Osteoblast (primary cell): ENCODE measurements at places on chromosomes 7 and 10. TPM values are rescaled to one million over a fixed set of nuclear protein-coding genes. Genes with fewer than 3 reads are reported as not detected.

GRCh38 chr10:81981724-81982123 is 106.7 kb downstream of the NRG3 start:
- DNase-seq = no peak

DNA sequence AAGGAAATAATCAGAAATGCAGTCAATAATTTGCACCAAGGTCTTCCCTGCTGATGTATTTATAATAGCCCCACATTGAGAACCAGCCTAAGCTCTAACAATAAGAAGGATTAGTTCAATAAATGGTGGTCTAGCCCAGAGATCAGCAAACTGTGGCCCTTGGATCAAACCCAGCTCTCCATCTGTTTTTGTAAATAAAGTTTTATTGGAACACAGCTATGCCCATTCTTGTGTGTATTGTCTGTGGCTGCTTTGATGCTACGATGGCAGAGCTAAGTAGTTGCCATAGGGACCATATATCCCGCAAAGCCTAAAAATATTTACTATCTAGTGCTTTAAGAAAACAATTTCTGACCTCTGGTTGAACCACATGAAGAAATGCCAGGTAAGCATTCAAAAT is 154.9 kb downstream of the EMX2 start:
- no peak for DNase-seq

DNA sequence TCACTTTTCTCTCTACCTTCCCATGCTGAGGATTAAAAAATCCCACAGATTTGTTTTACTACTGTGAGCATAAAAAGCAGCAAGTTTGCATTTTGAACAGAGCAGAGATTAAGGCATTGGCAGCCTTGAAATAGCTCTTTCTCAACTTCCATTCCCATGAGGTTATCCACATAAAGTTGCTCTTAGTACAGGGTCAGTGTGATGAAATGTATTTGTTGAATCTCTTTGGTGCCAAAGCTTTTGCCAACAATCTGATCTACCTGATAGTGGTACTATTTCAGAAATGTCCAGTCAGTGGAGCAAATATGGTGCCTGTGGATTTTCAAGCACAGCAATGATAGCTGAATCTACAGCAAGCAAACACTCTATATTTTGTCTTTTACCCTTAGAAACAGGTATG is 254.8 kb downstream of the INHBA start:
- no peak for DNase-seq

DNA sequence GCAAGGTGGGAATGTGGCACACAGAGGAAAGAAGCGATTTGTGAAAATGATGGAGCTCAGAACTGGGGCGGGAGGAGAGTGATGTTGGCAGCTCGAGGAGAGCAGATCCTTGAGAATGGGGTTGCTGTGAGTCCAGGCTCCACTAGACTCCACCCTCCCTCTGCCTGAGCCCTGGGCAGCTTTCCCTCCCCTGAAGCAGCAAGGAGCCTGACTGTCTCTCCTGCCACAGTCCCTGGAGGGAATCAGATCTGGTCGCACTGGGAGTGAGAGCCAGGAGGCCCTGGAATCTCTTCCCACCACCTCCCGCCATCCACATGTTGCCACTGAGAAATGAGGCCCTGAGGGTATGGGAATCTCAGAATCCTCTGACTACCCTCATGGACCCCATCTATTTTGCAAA is 362.7 kb downstream of the PLXNA4 start:
- no peak for DNase-seq

The TSC22D4 gene
- 18.5 and 19.4 TPM in 2 replicates for total RNA-seq

- DNase-seq = no peak
Observed at GRCh38 chr10:485776-486175, 203.7 kb downstream of the DIP2C start.

DNA sequence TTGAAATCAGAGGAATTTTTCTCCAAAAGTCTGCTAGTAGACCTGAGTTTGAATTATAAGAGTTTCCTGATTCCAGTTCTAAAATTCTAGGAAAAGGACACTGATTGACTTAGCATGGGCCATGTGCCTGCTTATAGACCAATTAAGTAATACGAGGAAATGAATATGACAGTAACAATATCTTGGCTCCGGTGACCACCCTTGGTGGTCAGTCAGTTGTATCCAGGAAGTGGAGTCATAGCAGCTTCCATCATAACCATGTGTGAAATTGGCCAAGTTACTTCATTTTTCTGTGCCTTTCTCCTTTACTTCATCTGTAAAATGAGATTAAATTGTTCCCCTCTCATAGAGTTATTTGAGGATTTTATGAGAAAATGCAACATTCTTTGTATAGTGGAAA is 66.9 kb downstream of the MTPAP start:
- DNase-seq = no peak

GRCh38 chr10:22340329-22341189 is 4.7 kb upstream of the SPAG6 start:
- peak; percentile 97 for DNase-seq

DNA sequence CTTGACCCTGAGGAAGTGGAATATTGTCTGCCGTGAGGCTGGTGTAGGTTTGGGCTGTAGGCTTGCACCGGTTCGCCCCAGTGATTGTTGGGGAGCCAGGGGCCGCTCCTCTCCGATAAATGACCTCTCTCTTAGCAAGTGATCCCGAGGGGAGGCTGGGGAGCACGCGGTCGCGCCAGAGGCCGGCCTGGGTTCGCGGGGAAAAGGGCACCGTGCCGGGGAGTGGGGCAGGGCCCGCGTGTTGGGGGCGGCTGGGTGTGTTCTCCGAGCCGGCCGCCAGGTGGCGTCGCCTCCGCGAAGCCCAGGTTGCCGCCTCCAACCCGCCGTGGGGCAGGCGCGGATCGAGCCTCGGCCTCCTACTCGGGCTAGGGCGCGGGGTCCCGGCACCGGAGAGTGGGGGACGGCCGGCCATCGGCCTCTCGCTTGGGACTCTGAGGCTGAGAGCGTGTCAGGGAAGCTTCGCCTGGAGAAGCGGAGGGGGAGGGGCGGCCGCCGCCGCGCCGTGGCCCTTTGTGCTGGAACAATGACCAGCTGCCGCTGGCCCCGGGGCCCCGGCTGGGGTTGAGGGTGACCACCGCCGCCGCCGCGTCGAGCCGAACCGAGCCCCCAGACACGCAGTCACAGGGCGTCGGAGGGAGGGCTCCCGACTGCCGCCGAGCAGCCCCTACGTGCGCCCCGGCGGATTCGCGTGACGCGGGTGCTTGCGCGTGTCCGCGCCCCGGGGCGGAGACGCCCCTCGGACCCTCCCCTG is 442 bp upstream of the LZTS2 start:
- peak; percentile 99 for DNase-seq

GRCh38 chr10:130434446-130435385 is 298.5 kb downstream of the GLRX3 start:
- DNase-seq = no peak

The ITPRIP gene
- total RNA-seq = 14.8 and 16.5 TPM in 2 replicates

- DNase-seq = peak; percentile 77
Observed at GRCh38 chr7:130135208-130136205, 65.2 kb downstream of the KLHDC10 start.

DNA sequence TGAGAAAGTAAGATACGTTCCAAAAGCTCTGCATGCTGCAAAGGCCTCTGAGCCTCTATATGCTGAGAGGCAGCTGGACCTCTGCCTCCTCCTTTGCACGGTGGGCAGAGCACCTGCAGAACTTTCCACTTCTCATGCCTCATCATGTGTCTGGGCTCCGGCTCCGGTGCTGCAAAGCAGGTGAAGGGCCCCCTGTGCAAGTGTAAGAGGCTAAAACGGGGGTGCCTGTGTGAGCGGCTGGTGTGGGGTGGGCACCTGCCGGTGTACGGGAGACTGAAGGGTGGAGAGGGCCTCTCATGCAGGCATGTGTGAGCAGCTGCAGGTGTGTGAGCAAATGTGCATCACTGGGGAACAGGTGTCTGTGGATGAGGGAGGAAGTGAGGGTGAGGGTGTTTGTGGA is 121.0 kb downstream of the KCNMA1 start:
- no peak for DNase-seq

GRCh38 chr10:102626026-102626685 is 18.1 kb upstream of the TRIM8 start:
- DNase-seq = no peak

The SHH gene
- not detected in 2 replicates for total RNA-seq

DNA sequence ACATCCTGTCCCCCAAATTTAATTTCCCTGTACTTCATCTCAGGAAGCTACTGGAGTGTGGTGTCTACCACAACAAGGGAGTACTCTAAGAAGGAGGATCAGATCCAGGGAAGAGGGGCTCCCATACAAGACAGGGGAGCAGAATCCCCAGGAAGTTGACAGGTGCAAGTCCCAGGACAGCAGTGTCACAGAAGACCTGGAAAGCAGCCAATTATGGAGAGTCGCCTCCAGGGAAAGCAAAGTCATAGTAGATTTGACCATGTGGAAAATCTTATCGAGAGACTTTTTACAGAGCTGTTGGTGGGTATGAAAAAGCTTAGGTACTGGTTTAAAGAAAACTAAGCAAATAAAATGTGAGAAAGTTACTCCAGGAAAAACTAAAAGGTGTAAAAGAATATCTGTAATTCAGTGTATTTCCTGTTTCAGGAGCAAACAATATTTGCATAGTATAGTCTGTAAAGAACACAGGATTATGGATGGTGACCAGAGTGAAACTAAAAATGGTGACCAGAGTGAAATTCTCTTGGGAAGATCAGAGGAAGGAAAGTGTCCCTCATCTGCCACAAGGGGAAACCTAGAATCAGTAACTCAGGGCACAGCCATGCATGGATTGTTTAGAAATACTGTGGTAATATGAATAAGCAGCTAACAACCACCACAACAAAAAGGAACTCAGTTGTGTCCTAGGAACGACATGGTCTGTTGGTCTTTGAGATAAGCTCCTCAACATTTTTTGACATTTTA is 44.5 kb downstream of the LANCL2 start:
- no peak for DNase-seq

DNA sequence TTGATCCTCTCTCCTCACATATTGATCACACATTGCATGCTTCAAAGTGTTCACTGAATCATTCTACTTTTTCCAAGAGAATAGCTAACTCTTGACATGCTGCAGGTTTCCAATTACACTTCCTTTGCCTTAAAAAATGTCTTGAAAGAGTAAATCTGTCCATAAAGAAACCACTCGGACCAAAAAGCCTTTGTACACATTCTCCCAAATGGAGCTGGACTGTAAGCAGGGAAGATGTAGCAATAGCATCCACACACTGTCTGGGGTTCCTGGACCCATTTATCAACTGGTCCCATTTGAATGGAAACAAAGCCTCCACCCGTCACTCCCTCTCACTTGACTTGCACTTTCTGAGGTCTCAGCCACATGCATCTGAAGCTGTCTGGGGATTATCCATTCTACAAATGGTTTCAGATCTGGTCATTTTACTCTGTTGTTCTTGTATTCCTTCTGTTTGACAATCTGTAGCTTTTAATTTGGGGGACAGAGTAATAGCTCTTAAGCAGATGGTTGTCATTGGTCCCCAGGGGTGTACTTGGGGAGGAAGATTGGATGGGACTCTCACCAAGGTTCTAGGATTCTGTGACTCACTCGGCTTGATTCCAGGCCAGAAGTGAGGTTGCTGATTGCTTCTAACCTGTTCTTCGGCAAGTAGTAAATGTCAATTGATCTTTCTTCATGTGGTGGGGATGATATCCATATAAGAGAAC is 203.5 kb downstream of the HIBADH start:
- DNase-seq = no peak
